Suprapubic skin (tissue), 4 donors: ENCODE measurements at places on chromosomes 13 and 19. TPM values are rescaled to one million over a fixed set of nuclear protein-coding genes. Genes with fewer than 3 reads are reported as not detected.

- DNase-seq, result peak; percentile 77
These were observed 8.7 kb upstream of the KLF2 start for GRCh38 chr19:16315825-16316505.

- DNase-seq, result no peak
These were observed 24.7 kb downstream of the CHAMP1 start for GRCh38 chr13:114338959-114339358.

GRCh38 chr13:25743421-25743820, 308.4 kb downstream of the SHISA2 start:
- DNase-seq, result no peak

The PSG2 gene
- 0.51 TPM for total RNA-seq

GRCh38 chr13:94433055-94433961, 46.2 kb downstream of the DCT start:
- no peak for DNase-seq

GRCh38 chr13:73224703-73225102, 165.9 kb downstream of the KLF5 start:
- DNase-seq, result no peak

The IL4I1 gene
- total RNA-seq, result not detected

DNA sequence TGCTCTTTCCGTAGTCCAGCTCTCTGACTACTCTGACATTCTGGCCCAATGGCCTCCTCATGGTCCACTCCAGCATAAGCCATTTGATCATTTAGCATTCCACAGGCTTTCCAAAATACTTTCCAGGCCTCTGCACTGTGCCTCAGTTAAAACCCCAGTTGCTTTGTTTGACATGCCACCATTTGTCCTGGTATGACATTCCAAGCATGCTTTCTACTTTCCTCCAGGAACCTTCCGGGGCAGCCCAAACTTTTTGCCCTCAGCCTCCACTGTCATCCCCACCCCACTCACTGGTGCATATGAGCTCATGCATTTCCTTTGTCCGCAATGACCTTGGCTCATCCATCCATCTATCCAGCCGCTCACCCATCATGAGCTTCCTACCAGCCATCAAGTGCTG, 41.8 kb upstream of the WASF3 start:
- no peak for DNase-seq

GRCh38 chr19:6212403-6213265, 67.1 kb downstream of the MLLT1 start:
- DNase-seq, result peak; percentile 54

- no peak for DNase-seq
These were observed 30.0 kb upstream of the MBNL2 start for GRCh38 chr13:97192166-97192565.

- no peak for DNase-seq
These were observed 331.8 kb upstream of the KLF12 start for GRCh38 chr13:74466020-74466419.

The PRR19 gene
- total RNA-seq, result 0.73 TPM

- no peak for DNase-seq
These were observed 130.7 kb downstream of the MYO16 start for GRCh38 chr13:108760129-108760528.

DNA sequence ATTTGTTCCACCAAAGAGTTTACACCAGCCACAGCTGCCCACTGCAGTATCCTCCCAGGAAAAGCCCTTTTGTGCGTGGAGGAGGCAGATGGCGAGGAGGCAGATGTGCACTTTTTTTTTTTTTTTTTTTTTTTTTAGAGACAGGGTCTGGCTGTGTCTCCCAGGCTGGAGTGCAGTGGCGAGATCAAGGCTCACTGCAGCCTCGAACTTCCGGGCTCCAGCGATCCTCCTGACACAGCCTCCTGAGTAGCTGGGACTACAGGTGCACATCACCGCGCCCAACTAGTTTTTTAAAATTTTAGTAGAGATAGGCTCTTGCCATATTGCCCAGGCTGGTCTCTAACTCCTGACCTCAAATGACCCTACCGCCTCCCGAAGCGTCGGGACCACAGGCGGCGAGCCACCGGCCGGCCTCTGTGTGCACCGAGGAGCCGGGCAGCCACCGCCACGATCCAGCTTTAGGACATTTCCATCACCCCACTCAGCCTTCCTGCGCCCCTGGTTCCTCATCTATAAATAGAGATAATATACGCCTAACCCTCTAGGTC, 563 bp upstream of the PDCD5 start:
- no peak for DNase-seq
